ENCODE measurements at places on chromosomes 13 and 19. TPM values are rescaled to one million over a fixed set of nuclear protein-coding genes. Genes with fewer than 3 reads are reported as not detected.

Gene KLK3
- total RNA-seq: not detected

Gene ZNF845
- 5.4 TPM for total RNA-seq

Gene LYPD3
- total RNA-seq: 3.6 TPM

Gene CCNA1
- total RNA-seq: not detected

Gene PNMA8B
- 0.10 TPM for total RNA-seq

Gene KCNN1
- total RNA-seq: 0.61 TPM

Measured in HCT116 (cell line).